ENCODE measurements at places on chromosomes 11 and 22.
A peak's percentile ranks its signal among the peaks of the same experiment; 100 is the strongest.

DNA sequence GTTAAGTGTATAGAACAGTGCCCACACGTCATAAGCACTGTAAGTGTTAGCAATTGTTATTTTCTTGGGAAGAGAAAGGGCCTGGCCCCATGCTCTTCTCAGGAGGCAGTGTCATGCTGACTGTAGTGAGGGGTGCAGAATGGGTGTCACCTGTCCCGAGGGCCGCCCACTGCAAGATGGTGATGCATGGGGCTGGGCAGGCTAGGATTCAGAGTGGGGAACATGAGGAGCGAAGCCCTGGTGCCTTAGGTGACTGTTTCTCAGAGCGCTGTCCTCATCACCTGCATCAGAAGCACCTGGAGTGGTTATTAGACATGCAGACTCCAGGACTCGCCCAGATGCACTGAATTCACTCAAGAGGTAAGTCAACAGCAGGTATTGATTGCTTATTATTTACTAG, 101.0 kb upstream of the PARVA start:
- H3K4me3 ChIP-seq: no peak overlapping the region
- H3K27ac ChIP-seq: no peak overlapping the region
- no peaks in the 10 kb centered on the region for H3K27me3 ChIP-seq
- H3K36me3 ChIP-seq: no peaks in the 10 kb centered on the region

GRCh38 chr22:44576311-44577260, 78.6 kb upstream of the RTL6 start:
- H3K4me1 ChIP-seq: no peaks in the 10 kb centered on the region
- H3K36me3 ChIP-seq: no peaks in the 10 kb centered on the region
- H3K27ac ChIP-seq: no peak overlapping the region
- peaks cover 9% of the 10 kb centered on the region for H3K27me3 ChIP-seq

DNA sequence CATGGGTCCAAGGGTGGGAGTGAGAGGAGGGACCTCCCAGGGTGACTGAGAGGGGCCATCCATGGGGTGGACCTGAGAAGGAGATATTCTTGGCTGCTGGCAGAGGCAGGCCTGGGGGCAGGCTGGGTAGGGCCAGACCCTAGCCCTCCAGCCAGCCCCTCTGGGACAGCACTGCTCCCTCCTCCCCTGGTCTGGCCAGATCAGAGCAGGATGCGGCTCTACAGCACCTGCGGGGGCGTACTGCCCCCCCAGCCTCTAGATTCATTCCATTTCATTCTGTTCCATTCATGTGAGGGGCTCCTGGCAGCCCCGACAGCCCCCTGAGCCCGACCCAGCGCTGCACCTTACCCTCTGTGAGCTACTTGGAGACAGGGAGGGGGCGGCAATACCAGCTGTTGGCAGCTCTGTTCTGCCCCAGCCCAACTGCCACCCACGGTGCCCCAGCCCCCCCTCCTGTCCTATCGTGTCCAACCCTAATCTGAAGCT, 34.3 kb upstream of the MYRF start:
- no peak overlapping the region for H3K27ac ChIP-seq
- H3K36me3 ChIP-seq: no peaks in the 10 kb centered on the region
- no peak for DNase-seq

- DNase-seq: peak; percentile 38
- H3K4me1 ChIP-seq: peaks cover 56% of the 10 kb centered on the region
- no peaks in the 10 kb centered on the region for H3K27me3 ChIP-seq
These were observed 11.3 kb upstream of the CXCR5 start for GRCh38 chr11:118872403-118872821.
